Spleen (tissue), 13 donors: ENCODE measurements at places on chromosomes 13 and 19. TPM values are rescaled to one million over a fixed set of nuclear protein-coding genes. Genes with fewer than 3 reads are reported as not detected.

NFIX gene
- polyA plus RNA-seq: 1.5 TPM

KLK14 gene
- 0.33 TPM for polyA plus RNA-seq

JSRP1 gene
- polyA plus RNA-seq: 2.8 TPM

GRCh38 chr13:60286707-60287106 lies 110.3 kb upstream of the TDRD3 start:
- DNase-seq: no peak

- DNase-seq: peak; percentile 94
Observed at GRCh38 chr19:926589-927350, 935 bp downstream of the ARID3A start.

GRCh38 chr19:13401388-13401787 lies 104.9 kb downstream of the CACNA1A start:
- DNase-seq: no peak

GRCh38 chr13:110338441-110339101 lies 31.5 kb downstream of the COL4A2 start:
- no peak for DNase-seq

DNA sequence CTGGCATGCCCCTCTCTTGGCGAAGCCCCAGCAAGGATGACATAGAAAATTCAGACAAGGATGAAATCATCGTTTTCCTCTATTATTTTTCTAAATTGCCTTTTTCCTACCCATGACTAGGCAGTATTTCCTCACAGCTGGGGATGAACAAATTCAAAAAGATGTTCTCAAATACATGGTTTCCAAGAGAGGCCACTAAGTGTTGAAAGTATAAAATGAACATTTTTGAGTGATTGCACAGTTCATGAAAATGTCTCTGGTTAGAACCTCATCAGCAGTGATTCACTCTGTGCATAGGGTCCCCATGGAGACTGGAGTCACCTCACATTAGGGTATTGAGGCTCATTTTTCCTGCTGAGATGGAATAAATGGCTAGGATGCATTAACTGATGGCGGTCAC lies 373.7 kb downstream of the DNAJC15 start:
- no peak for DNase-seq

- DNase-seq: no peak
Observed at GRCh38 chr13:20190481-20191310, 2.0 kb downstream of the GJB2 start.

GRCh38 chr13:113591750-113592149 lies 7.2 kb downstream of the TFDP1 start:
- peak; percentile 48 for DNase-seq
